ENCODE measurements at places on chromosomes 7 and 10.
A peak's percentile ranks its signal among the peaks of the same experiment; 100 is the strongest.

DNA sequence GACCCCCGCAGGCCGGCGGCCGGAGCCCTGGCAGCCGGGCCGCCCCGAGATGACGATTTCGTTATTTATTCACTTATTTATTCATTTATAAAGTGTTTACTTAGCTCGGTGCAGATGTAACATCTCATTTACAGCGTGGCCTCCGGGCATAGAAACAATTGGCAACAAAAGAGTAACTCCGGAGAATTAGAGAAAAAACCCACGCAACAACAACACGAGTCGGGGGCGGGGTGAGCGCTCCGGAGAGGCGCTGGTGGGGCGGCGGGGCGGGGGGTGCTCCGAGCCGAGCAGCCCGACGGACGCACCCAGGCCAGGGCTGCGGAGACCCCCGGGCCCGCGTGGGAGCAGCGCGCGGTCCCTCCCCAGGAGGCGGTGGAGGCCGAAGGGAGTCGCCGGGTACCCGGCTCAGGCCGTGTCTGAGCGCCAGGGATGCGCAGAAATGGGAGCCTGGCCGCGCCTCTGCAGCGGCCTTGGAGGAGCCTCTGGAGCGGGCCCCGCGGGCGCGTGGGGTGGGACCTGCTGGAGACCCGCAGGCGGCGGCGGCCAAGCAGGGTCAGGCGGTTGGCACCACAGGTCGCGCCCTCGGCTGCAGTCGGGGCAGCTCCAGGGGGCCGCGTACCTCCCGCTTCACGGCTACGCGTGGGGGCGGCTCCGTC lies 14.3 kb downstream of the UNCX start:
- DNase-seq: no peak

DNA sequence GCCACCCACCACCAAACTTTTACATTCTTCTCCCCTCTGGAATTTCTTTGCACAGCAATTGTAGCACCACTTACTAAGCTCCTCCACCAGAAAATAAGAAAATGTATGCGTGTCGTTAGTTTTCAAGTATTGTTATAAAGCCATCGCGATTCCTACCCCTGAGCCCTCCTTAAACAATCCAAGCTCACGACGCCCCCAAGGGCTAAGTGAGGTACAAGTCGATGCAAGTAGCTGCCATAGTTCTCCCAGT lies 1.3 kb downstream of the FRAT2 start:
- peak; percentile 46 for DNase-seq

- DNase-seq: no peak
Measured at GRCh38 chr7:75889826-75890225, 11.0 kb downstream of the RHBDD2 start.

DNA sequence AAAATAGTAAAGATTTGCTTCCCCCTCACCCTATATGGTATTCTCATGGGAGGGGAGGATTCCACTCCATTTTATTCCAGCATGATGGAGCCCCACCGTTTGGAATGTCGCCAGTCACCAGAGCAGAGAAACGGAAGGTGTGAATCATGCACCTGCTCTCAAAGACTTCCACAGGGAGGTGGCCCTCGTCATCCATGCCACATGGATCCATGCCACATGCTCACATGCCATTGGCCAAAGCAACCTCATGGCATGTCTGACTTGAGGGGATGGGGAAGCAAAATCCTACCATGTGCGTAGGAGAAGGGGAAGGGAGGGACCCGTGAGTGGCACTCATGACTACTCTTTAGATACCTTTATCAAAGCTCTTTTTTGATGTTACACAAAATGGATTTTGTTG lies 256.0 kb downstream of the SKAP2 start:
- no peak for DNase-seq

DNA sequence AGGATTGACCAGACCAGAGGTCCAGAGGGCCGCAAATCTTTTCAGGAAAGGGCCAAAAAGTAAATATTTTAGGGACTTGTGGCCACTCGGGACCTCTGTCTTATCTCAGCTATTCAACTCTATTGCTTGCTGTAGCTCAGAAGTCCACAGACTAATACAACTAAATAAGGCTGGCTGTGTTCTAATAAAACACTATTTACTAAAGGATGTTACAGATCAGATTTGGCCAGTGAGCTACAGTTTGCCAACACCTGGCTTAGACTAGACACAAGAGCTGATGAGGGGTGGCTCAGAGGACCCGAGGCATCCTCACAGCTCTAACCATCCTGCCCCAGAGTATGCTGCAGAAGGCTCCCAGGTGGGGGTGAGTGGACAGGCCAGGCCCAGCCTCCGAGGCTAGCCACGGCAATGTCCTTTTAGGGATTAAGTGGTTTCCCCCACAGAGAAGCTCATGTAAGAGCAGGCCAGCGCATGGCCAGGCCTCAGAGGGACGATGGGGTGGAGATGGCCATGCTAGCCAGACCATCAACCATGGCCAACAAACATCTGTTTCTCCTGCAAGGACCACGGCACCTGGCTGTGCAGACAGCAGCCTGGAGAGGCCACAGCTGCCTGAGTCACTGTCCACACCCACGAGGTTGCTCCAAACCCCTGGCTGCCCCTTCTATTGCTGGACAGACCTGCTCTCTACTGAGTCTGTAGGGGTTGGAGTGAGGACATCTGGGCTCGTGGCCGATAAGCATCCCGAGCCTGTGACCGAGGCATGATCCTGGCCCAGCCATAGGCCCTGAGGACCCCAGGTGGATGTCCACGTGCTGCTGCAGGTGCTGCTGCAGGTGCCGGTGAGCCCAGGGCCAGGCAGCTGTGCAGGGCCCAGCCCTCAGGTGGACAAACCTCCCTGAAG lies 76.5 kb downstream of the AFAP1L2 start:
- DNase-seq: no peak

- no peak for DNase-seq
Measured at GRCh38 chr10:127892743-127893142, at the start of gene CLRN3. Gene CLRN3, minus strand, starts transcription at chr10:127892941. Its CDS starts 157 bp downstream, at chr10:127892784.

DNA sequence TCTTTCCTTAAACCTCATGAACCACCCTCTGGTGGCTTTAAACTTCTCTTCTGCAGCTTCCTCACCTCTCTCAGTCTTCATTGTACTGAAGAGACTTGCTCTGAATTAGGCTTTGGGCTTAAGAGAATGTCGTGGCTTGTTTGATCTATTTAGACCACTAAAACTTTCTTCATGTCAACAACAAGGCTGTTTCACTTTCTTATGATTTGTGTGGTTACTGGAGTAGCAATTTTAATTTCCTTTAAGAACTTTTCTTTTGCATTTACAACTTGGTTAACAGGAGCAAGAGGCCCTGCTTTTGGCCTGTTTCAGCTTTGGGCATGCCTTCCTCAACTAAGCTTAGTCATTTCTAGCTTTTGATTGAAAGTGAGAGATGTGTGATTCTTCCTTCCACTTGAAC lies 38.1 kb upstream of the CDHR3 start:
- no peak for DNase-seq

DNA sequence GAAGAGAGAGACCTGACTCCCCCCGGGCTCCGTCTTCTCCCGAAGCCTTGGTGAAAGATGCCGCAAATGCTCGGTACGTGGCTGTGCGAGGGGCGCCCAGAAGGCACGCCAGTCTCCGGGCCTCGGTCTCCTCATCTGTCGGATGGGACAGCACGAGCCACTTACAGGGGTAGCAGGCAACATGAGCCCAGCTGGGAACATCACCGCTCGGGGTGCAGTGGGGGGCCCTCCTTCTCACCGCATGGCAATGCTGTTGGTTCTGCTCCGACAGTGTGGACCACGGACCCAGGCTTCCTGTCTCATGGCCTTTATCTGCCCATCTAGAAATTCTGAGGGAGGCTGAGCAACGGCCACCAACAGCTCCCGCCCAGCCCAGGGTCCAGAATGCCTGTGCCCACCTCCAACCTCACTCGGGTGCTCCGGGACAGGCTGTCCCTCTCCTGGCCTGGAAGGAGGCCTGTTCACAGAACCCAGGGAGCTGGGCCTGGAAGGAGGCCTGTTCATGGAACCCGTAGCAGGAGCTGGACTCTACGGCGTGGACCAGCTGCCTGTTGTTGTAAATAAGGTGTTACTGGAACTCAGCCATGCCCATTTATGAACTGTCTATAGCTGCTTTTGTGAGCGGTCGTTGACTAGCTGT lies 15.8 kb downstream of the ADAP1 start:
- no peak for DNase-seq

DNA sequence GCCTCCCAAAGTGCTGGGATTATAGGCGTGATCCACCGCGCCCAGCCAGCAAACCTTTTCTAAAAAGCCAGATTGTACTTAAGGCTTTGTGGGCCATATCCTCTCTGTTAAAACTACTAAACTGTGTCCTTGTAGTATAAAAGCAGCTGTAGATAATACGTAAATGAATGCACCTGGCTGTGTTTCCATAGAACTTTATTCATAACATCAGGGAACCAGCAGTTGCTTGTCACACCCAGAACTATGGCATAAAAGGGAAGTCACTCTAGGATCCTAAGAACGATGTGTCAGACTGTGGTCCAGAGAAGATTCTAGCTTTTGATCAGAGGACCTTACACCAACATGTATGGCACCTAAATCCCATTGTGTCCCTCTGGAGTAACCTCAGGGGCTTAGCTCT lies 63.0 kb downstream of the DENND2A start:
- no peak for DNase-seq

DNA sequence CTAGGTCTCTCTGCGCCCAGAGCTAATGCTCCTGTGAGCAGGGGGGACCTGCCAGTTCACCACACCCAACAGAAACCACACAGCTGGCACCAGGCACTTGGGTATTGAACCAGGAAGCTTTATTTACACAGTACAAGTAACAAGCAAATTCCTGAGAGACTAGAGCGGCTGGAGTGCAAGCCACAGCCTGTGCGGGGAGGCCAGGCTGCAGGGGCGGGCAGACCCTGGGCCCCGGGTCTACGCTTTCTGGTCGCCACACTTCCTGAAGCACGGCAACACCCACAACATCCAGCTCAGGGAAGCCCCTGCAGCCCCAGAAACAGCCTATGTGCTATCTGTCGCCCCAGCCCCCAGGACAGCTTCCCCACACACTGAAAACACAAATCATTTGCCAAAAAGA lies 125.0 kb downstream of the FAM53B start:
- no peak for DNase-seq

- no peak for DNase-seq
Measured at GRCh38 chr10:45439873-45440272, 65.9 kb downstream of the ALOX5 start.

DNA sequence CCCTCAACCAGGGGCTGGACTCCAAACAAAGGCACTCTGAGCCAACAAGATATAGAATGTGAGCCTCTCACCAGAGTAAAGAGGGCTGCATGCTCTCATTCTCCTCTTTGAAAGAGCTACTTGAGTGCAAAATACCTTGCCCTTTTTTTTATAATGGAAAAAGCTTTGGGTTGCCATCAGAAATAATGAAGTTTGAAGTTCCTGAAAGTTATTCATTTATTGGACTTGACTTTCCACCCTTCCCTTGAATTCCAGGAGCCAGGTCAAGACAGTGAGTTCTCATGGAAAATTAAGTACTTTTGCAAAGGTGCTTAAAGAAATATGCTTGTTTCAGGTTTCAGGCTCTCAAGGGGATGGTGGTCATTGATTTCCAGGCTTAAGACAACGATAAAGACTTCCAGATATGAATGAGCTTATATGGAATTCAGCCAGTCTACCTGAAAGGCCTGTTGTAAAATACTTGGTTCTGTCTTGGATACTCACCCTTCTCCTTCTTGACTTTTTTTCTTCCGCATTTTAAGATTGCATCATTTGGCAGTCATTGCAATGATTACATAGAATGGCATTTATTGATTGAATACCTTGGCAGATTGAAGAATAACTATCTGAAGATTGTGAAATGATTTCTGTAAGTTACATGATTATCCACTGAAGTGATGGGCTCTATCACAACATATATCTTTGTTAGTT lies 696.4 kb downstream of the INHBA start:
- DNase-seq: no peak

DNA sequence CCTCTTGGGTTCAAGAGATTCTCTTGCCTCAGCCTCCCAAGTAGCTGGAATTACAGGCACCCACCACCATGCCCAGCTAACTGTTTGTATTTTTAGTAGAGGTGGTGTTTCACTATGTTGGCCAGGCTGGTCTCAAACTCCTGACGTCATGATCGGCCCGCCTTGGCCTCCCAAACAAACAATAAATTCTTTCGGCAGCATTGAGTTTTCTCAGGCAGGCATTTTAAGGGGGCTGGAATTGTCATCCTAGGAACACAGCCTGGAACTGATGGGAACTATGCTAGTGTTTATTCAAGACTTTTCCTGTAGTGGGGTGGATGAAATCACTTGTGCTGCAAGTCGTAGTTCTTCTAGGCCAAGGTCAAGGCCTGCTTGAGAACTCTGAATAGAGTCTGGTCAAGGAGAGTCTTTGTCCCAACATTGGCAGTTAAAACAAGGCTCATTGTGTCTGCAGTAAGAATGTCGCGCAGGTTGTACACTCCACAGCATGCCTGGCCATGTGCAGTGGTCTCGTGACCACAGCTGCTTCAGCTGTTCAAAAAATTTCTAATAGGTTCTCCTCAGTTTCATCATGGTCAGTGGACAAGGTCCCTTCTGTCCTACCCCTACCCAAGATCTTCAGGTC lies 92.8 kb downstream of the HECW1 start:
- no peak for DNase-seq

DNA sequence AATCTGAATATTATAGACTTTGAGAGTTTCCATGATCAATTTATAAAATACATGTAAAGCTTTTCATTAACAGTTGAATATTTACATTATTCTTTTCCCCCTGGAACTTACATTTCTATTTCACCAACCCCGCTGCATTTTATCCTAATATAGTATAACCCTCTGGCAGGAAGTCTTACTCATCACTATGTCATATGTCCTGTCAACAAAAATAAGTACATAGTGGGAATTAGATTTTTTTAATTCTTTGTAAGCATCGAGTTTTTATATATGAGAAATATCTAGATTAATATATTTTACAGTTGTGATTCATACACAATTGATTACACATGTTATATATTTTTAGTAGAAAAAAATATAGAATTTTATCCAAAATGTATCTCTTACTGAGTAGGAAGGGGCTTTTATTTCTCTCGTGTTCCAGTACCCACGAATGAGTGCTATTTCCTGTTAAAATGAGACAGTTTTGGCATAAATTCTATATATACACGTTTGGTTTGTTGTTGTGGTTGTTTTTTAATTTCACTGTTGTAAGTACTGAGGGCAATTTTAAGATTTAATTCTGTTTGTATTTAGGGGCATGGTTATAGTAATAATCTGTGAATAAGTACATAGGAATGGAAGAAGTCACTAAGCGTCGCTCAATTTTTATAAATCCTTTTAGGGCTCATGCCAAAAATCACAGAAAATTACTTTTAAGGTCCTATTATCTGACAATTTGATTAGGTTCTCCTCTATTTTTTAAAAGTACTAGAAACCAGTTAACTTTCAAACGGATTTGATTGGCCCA lies 87.1 kb downstream of the HECW1 start:
- DNase-seq: no peak

GRCh38 chr10:47091421-47091820 lies 180.2 kb downstream of the PTPN20 start:
- DNase-seq: no peak
